ENCODE measurements at places on chromosomes 6 and 20.

GRCh38 chr6:45728674-45729073, 287.0 kb downstream of the CLIC5 start:
- DNase-seq, result no peak

DNA sequence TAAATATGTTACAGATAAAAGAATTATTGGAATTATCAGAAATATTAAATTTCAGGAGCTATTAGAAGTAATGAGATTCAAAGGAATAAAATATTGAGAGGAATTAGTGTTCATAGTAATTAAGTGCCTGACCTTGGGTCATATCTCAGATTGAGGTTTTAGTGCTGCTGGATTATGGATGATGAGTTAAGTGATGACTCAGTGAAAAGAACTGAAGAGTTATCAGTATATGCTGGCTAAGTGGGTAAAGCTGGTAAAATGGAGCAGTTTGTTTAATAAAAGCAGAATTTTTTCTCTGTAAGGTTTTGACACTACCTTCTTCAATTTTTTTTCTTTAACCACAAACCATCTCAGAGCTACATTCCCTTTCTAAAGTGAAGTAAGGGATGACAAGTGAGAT, 206.7 kb downstream of the MANEA start:
- DNase-seq, result no peak

- DNase-seq, result no peak
Observed at GRCh38 chr6:129267028-129267427, 384.1 kb downstream of the LAMA2 start.

- no peak for DNase-seq
Observed at GRCh38 chr6:107676042-107676441, 148.1 kb downstream of the SCML4 start.

GRCh38 chr6:45462190-45463134, 84.7 kb upstream of the SUPT3H start:
- no peak for DNase-seq
